Globus pallidus (tissue), 1 donor: ENCODE measurements at places on chromosomes 12 and 14.

DNA sequence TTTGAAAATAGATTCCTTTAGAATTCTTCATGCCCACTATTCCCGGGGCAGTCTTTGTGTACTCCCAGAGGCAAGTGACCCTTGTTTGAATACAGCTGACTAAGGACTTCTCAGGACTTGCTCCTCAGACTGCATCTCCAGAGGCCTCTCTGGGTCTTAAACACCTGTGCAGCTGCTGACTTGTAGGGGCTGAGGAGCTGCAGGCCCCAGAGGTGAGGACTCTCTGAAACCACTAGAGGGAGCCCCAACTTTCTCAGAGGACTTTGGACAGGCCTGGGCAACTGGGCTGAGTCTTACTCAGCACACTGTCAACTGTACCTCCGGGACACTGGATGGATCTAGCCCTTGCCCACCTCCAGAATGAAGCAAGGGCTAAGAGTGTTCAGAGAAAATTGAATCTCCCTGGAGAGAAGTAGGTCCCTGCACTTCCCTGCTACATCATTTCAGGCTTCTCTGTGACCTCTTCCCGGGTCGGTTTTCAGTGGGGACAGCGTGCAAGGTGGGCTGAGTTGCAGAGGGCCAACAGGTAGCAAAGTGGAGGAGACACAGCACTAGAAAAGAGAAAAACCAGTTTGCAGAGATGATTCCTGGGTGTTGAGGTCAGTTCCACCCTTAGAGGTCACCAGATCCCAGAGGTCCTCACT lies 164.6 kb downstream of the TMEM117 start:
- DNase-seq: no peak

DNA sequence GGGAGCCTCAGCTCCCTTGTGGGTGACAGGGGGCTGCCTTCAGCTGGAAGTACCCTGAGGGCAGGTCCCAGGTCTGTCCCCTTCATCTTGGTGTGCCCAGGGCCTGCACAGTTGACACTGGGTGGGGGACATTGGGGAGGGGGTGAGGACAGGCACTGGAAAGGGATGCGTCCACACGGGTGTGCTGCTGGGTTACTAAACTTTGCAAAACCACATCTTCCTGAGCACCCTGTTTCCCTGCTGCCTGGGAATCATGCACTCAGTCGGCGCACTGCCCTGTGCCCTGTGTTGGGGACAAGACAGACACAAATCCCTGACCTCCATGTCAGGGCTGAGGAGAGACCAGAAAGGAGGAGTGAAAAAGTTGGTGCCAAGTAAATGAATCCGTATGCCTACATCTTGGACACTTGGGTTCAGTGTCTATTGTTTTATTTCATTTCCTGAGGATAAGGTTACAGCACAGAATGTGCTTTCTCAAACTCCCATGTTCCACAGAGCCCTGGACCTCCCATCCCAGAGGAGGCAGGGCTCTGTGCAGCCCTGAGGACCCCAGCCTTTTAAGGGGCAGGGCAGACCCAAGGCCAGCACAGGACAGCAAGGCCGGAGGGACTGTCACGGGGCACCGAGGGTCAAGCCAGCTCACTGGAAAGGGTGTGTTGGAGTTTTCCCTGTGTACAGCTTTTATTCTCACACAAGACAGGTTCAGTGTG lies 2.9 kb upstream of the SLC25A29 start:
- DNase-seq: no peak

DNA sequence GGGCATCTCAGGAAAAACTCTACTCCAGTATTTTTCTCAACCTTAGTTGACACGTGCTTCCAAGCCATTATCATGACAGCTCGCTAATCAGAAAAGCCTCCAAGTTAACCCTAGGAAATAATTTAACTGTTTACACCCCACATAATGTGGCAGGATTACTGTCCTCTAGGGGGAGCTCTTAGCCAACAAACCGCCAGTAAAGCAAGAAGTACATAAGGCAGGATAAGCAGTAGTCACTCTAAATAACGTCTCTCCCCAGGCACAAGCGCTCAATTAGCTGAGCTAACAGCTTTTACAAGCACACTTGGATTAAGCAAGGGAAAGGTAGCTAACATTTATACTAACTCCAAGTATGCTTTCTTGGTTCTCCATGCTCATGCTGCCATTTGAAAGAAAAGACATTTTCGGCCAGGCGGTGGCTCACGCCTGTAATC lies 22.8 kb downstream of the APOBEC1 start:
- no peak for DNase-seq

GRCh38 chr14:70029296-70030132 lies 150.3 kb downstream of the SMOC1 start:
- DNase-seq: no peak

DNA sequence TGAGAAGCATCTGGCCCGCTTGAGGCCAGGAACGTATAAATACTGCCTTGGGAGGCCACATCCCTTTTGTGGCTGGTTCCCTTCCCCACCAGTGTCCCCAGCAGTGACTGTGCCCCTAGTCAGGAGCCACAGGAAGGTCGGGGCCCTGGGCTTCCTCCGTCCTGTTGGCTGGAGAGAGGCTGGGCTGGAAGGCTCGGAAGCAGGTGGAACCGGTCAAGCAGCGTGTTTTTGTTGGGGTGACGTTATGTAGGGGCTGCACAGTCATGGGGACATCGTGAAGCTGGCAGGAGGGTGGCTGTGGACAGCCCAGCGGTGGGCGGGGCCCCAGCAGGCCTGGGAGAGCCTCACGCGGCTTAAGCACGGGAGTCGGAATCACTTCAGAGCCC lies 10.1 kb downstream of the XRCC3 start:
- DNase-seq: no peak

GRCh38 chr14:89616852-89617341 lies 199.9 kb upstream of the FOXN3 start:
- DNase-seq: peak; percentile 31

GRCh38 chr12:127238107-127238506 lies 1028.9 kb upstream of the TMEM132C start:
- DNase-seq: no peak

DNA sequence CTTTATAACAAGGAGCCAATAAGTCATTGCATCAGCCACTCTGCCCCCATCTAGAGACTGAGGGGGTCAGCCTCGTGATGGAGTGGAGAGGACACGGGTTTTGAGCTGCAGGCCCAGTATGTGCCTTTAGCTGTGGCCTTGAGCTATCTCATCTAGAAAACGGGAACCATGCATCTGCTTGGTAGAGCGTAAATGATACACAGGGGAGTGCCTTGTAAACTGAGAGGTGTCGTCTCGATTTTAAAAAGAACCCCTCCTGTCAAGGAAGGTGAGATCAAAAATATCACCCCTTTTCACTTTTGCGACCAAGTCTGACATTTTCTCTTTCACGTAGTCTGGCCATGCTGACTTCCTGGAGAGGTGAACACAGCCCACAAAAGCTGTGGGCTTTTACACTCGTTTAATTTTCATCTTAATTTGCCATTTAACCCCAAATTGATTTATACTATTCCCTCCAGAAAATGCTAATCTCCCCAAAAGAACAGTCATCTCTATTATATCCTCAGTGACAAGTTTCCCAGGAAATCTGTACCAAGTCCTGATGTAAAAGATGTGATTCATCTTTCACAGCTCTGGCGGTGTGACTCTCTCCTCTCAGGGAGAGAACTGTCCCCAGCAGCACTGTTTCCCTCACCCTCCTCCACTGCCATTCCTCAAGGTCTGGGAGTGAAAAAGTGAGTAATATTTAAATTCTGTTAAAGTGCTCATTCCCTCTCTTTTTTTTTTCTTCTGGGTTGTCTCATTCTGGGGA lies 30.6 kb downstream of the VCPKMT start:
- no peak for DNase-seq
